CD8-positive, alpha-beta T cell (primary cell): ENCODE measurements at places on chromosomes 16 and 17. TPM values are rescaled to one million over a fixed set of nuclear protein-coding genes. Genes with fewer than 3 reads are reported as not detected.

- no peak for DNase-seq
Measured at GRCh38 chr16:60481591-60481990, 1554.6 kb downstream of the CDH8 start.

GRCh38 chr16:3854750-3855541, 25.6 kb downstream of the CREBBP start:
- DNase-seq = no peak

Gene ABCA9
- not detected for total RNA-seq

- DNase-seq = no peak
Measured at GRCh38 chr17:56034197-56034635, 119.1 kb upstream of the ANKFN1 start.

DNA sequence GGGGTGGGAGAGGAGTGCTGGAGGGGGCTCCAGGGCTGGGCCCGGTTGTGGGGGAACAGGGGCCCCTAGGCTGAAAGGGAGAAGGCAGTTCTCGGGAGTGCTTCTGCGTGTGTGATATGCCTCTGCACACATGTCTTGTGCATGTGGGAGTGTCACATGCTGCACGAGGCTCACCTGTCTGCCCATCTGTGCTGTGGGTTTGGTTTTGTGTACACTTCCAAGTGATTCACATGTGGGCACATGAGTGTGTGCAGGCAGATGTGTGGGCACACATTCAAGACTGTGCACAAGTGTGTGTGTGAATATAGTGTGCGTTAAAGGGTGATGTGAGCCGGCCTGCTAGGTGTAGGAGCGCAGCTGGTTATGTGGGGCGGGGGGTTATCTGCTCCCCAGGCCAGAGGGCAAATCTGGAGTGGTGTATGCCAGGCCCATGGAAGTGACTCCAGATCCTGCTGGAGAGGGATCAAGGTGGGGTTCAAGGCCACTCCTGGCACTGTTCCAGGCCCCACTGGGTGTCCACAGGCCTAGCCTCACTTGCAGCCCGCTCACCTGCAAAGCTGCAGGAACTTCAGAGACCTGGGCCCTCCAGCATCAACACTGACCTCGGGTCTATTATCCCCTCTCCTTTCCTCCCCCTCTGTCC, 3.8 kb upstream of the BAHCC1 start:
- no peak for DNase-seq

Gene DUXB
- not detected for total RNA-seq

- no peak for DNase-seq
Measured at GRCh38 chr16:1337486-1337885, 4.0 kb downstream of the BAIAP3 start.

DNA sequence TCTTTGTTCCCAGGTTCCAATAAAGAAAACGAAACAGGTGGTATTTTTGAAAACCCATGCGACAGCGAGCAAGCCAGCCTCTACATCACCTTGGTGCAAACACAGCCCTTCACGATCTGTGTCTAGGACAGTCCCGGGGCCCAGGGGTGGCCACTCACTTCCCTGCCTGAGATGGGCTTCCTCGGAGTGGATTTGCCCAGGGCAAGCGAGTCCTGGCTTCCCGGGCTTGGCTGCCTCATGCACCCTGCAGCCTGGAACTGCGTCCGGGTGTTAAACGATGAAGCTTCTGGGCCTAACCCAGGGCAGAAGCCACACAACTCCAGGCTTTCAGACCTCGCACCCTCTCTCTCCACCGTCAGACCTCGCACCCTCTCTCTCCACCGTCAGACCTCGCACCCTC, 66.0 kb downstream of the RPH3AL start:
- no peak for DNase-seq

DNA sequence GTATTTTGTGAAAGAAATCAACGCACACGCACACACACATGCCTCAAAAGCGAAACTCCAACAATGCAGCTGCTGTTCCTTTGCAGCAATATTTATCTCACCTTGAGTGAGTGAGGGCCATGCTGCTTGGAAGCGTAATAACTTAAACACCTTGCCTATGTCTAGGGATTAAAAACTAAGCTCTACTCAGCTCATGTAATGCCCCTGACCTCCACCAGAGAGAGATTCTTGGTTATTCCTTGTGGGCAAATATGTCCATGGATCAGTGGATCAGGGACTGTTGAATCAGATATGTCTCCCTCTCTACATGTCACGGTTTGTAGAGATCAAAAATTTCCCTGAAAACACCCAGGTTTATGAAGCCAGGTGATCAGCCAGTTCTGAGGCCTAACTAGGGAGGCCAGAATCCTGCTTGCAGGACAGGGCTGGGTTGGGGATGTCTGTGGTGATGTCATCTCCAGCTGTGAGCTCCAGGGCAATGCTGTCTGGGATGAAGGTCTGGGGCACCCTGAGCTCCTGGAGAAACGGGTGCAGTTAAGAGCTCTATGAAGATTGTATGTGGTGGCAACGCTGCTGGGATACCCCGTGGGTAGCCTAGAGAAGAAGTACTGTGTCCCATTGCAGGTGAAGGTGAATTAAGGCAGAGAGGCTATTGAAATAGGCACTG, 149.4 kb downstream of the KCNJ12 start:
- DNase-seq = no peak

DNA sequence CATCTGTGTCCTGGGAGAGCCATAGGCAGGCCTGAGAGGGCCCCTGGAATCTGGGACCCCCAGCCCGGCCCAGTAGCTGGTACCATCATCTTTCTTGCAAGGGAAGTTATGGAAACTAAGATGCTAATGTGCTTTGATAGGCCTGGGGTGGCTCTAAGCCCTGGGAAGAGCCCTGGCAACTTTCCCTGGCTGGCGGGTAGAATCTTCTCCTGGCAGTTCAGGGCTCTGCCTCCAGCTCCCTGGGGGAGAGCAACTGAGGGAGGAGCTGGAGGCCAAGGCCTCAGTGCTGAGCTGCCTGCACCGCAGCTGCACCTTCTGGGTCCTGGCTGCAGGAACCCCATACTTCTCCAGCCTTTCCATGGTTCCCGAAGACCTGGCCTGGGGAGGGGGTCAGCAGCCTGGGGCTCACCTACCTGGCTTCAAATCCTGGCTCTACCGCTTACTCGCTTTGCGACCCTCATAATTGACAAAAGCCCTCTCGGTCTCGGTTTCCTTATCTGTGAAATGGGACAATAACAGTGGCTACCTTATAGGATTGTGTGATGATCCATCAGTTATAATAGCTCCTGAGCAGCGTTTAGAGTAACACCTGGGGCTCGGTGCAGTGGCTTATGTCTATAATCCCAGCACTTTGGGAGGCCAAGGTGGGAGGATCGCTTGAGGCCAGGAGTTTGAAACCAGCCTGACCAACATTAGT, 333.7 kb downstream of the SEC14L1 start:
- no peak for DNase-seq

- DNase-seq = no peak
Measured at GRCh38 chr17:36863676-36864612, 73.3 kb upstream of the LHX1 start.

DNA sequence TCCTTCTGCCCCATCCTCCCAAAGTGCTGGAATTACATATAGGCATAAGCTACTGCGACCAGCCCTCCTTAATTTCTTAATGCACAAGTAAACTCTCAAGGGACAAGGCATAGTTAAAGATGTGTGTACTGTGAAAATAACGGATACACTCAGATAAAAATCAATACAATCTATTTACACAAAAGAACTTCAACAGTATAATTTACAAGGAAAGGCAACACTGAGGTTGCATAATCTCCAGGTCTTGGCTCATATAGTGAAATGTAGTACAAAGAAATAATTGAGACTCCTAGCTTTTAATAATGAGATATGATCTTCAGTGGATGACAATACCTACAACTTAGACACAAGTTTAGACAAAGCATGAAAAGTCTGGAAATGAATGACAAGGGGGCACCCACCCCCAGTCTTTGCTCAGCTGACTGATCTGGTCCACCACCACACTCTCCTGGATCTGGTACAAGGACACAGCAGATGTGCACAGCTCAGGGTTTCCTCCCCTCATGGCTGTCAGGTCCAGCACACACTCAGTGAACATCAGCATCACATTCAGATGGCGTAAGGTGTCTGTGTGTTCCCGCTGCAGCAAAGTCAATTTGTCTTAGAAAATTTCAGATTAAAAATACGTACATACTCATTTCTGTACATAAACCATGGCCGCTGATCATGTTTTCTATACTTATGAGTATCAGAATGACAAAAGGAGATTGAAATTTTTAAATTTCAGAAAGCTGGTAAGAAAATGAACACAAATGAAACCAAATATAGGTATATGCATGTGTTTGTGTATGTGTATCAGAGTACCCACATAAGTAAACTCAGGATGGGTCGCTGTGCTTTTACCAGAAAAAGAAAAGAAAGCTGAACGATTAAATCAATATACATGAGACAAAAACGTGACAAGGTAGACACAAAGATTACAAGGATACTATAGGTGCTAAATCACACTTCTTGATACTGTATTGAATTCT, 33.7 kb upstream of the ALDH3A1 start:
- DNase-seq = no peak
